ENCODE measurements at places on chromosomes 11 and 22.
A peak's percentile ranks its signal among the peaks of the same experiment; 100 is the strongest.

DNA sequence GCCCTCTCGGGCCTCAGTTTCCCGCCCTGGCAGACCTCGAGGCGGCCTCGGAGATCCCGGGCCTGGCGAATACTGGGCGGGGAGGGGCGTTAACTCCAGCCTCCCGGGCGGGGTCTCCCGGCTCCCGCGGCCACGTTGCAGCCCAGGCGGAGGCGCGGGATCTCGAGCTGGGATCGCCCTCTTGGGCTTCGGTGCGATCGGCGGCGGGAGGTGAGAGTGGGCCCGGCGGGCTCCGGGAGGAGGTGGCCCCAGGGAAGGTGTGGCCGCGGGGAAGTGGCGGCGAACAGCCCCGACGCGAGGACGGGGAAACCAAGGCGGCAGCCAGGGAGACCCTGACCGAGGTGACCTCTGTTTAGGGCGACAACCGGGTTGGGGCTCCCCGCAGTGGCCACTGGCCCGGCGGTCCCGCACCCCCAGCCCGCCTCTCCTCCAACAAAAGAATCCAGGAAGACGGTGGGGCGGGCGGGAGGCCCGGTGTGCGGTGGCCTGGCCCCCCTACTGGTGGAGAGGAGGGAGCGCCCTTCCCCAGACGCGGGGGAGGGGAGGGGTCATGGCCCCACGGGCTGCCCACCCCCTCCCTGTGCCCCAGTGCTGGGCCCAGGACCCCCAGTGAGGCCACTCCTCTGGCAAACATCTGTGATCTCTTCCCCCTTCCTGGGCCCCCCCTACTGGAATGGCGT, at the start of gene PHETA2:
Gene PHETA2, plus strand, starts transcription at position 117 of the 680 bp plus-strand sequence. CDS start 3,046 bp downstream, outside the sequence.
- no peak for DNase-seq

- no peak for DNase-seq
These were observed 132.0 kb downstream of the PARVA start for GRCh38 chr11:12509371-12509770.

DNA sequence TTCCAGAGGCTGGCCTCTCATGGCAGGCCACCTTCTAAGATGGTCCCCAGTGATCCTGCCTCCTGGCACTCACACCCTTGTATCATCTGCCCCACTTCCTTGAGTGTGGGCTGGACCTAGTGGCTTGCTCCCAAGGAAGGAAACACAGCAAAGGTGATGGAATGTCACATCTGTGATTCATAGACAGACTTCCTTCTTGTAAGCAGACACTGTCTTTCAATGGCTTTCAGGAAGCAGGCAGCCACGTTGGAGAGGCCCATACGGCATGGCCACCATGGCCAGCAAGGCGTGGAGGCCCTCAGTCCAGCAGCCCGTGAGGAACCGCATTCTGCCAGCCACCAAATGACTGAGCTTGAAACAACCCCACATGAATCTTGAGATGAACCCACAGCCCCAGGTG, 11.3 kb downstream of the LMO1 start:
- DNase-seq, result no peak

DNA sequence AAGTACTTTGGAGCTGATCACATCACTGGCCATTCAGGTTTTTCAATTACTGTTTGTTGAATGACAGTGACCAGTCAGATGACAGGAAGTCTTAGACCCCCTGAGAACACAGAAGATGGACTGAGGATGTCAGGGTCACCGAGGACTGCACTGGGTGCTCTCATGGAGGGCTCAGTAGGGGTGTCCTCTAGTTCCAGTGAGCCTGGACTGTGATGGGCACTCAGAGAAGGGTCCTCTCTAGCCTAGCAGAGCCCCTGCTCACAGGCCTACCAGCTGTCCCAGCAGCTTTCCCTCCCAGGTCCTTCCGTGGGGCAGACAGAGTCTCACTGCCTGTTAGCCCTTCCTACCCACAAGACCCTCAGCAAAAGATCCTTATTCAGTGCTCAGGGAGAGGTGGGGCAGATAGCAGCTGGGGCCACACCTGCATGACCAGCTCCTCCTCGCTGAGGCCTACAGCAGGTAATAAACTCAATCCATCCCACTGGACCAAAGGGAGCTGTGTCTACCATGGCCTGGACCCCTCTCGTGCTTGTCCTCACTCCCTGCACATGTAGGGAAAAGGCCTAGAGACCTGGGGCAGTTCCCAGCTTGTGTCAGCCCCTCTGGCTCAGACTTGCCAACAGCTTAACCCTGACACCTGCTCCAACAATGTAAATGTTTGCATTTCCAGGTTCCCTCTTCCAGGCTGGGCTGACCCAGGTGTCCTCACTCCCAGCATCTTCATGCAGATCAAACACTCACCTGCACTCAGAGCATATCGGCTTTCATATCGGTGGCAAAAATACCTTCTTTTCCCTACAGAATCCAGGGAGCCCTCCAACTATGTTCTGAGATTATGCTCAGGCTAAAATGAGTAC, 25.2 kb upstream of the VPREB1 start:
- DNase-seq, result no peak

DNA sequence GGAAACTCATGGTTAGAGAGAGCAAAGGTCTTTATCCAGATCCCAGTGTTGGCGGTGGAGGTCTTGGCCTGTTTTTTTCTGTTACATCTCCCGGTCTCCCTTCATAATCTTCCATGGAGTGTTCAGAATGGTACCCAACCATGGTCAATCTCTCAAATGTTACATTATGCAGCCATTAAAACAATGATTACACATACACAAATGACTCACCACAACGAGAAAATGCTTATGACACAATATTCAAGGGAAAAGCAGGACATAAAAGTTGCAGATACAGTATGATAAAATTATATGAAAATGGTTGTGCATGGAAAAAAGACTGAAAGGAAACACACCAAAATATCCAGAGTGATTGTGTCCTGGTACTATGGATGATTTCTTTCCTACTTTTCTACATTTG, 17.8 kb upstream of the CSNK1E start:
- DNase-seq, result no peak

DNA sequence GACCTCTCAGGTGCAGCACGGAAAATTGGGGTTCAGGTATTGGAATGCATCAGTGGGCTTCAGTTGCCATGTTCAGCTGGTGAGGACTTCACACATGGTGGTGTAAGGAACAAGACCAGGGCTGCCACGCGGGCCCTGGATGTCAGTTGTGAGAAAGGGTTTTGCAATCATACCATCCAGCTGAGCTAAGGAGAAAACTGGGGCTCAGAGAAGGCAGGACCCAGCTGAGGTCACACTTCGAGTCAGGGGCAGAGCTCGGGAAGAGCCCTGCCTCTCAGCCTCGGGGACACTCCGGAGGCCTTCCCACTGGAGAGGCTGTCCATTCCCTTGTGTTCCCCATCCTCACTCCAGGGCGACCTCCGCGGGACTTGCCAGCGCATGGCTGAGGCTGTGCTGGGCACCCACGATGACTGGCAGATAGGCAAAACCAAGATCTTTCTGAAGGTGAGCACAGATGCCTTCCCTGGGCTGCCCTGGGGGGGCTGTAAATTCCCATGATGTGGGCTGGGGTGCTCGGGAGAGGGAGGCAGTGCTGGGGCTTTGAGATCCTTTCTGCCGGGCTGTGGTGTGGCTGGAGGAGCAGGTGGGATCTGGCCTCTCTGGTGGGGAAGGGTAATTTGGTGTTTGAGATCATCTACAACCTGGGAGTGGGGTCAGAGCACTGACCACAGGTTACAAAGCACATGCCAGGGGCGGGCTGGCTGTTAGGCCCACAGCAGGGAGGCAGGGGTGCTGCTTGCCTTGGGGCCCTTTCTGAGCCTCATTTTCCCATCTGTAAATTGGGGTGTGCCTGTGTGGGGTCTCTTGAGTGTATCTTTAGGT, 47.2 kb downstream of the MYO7A start:
- peak; percentile 17 for DNase-seq

DNA sequence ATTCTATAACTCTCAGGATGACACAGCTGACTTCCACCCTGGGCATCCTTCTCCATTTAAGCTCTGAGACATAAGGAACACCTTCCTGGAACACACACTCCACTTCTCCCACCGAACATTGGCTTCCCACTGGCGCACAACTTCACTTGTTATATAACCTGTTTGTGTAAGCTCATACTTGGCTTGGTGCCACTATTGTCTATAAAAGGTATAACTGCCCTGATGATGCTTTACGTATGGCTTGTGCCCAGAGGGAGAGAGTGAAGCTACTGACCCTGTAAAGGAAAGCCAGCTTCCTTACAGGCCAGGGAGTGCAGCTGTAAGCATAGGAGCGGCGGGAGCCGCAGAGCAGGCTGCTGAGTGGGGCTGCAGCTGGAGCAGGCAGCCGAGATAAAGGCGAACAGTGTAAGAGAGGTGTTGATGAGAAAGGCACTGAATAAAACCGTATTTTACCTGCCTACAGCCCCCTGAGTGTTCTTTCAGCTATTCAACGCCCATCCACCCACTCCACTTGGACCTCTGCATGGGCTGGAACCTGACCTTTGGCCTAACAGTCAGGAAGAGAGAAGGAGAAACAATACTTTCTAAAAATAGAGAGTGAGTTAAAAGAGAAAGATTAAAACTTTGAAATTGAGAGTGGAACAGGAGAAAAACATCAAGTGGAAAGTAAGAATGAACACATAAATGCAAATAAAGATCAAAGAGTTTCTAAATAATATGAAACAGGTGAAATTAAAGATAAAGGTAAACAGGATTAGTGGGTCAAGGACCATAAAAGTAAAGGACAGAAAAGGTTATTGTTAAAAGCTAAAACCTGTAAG, 252.1 kb upstream of the ARHGAP42 start:
- DNase-seq, result no peak

- no peak for DNase-seq
These were observed 434 bp downstream of the BANF1 start for GRCh38 chr11:66002648-66003225.

- no peak for DNase-seq
These were observed 261.3 kb downstream of the TMEM135 start for GRCh38 chr11:87299041-87299481.
